ENCODE measurements at places on chromosomes 4 and X.

DNA sequence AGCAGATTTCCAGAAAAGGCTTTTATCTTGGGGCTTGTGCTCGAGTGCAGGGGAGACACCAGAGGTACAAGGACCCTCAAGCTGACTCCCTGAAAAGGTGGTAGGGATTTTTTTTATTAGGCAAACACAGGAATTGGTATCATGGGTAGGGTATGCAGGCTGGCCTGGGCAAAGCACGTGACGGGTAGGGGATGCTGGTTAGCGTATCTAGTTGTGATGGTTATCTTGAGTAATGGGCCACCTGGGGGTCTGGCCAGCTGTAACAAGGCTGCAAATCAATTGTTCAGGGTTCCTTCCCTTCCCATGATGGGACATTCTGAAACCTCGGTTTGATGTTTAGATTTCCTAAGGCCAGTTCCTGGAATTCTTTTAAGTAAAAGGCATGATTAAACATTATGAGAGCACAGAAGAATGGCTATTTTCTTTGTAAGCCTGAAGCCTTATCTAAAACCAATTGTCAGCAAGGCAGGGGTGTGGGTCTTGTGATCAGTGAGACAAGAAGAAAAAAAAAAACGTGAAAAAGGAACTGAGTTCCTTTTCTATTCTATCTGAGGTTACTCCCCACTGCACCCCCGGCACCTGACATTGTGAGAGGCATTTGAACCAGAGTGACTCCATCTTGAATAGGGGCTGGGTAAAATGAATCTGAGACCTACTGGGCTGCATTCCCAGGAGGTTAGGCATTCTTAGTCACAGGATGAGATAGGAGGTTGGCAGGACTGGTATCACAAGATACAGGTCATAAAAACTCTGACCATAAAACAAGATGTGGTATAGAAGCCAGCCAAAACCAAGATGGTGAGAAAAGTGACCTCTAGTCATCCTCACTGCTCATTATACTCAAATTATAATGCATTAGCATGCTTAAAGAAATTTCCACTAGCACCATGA, 64.2 kb upstream of the S100G start:
- no peak for DNase-seq

DNA sequence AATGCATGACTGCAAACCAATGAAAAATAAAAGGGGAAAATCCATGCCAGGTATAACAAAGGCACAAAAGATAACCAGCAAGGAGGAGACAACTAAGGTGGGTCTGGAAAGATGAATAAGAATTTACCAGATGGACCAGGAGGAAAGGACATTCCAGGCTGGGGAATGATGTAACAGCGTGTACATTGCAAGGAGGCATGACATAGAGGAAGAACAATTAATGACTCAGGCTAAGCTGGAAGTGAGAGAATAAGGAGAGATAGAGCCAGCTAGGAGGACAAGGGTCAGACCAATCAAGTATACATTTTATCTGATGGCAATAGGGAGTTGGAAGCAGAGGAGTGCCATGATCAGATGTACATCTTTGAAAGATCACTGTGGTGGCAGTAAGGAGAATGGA, 57.0 kb downstream of the MTMR8 start:
- no peak for DNase-seq

GRCh38 chr4:45284400-45285085, 558.2 kb upstream of the GNPDA2 start:
- DNase-seq, result no peak

- no peak for DNase-seq
These were observed 88.5 kb upstream of the NOCT start for GRCh38 chr4:138927072-138927471.

DNA sequence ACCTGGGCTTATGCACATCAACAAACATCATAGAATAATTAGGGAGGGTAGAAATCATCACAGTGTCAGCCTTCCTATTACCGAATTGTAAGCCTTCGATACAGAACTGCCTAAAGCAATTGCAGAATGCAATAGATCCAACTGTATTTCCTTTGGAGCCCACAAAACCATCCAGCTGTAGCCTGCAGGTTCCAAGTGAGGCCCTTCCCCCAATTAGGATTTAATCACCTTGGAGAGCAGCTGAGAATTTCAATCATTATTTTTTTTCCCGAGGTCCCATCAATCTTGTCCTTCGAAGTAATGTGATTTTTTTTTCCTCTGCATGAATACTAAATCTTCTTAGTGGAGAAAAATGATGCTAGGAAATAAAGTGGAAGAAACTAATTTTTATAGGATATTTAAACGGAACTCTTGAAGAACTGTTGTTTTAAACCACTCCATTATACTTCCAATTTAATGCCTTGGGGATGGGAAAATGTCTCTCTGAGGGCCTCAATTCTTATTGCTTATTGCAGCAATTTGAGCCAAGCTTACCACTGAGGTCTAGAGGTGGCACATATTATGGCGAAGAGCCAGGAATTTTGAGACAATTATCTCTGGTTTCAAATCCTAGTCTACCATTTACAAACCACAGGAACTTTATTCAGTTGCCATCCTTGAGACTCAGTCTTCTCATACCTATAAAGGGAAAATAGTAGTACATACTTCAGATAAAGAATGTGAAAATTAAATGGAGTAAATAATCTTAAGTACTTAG, 953.4 kb upstream of the IGFBP7 start:
- DNase-seq, result no peak

DNA sequence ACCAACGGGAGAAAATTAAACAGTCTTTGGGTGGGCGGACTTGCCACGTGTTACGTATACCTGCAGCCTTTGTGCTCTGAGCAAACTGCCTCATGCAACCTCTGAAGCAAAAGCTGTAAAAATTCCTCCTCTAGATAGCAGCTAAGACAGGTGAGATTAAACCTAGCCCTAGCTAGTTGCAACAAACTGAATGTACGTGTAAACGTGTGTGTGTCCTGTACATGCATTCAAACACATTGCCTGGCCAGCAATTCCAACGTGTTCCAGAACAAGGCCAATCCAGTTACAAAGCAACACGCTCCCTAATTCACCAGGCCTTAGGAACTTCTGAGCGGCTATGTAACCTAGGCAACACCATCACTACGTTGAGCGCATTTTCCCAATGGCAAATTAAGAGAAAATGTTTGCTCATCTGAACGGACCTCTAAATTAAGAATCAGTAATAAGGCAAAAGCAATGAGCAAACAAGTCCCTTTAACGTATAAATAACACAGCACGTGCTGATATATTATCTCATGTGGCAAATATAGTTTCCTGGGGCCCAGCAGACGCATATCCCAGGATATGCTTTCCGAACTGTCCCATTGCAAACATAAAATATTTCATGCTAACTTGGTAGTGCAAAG, 792 bp downstream of the PPID start:
- DNase-seq, result no peak

- DNase-seq, result no peak
These were observed 333.9 kb downstream of the ARHGAP24 start for GRCh38 chr4:85808864-85809263.

DNA sequence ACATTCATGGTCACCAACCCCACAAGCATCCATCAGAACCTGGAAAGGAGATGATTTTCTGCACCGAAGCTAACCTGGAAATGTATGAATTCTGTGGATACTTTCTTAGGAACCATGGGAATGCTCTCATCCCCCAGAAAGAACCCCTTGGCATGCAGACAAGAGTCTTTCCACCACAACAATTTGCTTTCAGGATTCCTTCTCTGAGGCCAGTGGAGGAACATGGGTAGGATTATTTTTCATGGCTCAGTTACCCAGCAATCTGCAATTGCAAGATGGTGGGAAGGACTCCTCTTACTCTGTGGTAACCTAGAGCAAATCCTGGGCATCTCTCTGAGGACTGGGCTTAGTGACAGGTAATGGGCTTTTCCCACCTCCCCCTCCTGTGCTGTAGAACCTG, 131.9 kb upstream of the MSX1 start:
- no peak for DNase-seq

DNA sequence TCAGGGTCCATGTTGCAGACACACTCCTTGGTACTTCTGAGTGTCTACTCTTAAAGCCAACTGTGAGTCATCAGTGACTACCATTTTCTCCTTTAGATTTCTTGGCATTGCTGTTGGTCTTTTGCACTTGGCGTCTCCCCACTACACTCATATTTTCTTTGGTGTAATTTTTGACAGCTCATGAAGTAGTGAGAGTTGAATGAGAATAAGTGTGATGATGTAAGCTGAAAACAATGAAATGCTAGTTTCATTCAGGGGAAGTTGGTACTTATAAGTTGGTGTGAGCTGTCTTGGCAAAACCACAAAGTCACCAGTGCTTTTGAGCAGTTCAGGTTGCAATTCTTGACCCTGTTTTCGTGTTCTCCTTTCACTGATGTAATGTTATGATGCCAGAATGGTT, 142.9 kb upstream of the ARX start:
- DNase-seq, result no peak

GRCh38 chrX:23731951-23732350, 11.1 kb downstream of the ACOT9 start:
- no peak for DNase-seq

- DNase-seq, result no peak
These were observed 116.6 kb downstream of the PAPSS1 start for GRCh38 chr4:107603430-107603829.

DNA sequence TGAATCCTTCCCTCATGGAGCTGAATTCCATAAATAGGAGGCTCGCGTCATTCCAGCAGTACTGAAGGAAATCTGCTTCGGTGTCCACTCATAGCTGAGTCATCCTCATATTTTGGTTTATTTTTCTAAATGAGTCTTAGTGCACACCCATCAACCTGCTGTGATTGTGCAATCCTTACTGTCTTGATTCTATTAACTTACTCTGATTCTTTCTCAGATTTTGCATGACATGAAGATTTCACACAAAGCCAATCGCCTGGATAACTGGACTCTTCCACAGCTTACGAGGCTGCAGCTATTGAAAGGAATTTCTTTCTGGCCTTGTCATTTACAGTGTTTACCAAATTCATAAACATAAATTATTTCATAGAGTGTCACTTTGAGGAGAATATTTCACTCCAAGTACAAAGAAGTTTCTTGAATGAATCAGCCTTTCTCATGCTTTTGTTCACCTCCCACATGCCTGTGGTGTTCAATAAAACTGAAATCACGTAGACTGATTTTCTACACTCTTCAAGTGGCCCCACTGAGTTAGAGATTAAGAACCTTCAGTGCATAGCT, 207.6 kb upstream of the SLITRK2 start:
- DNase-seq, result no peak

DNA sequence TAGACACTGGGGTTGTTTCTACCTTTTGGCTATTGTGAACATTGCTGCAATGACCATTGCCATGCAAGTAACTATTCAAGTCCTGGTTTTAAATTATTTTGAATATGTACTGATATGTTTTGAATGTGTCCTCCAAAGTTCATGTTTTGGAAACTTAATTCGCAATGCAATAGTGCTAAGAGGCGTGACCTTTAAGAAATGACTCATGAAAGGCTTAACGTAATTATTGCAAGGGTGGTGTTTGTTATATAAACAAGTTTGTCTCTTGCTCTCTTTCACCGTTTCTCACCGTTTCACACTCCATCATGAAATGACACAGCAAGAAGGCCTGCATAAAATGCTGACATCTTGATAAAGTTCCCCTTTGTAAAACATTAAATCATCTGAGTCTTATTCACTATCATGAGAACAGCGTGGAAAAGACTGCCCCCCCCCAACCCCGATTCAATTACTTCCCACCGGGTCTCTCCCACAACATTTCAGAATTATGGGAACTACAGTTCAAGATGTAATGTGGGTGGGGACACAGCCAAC, 506.9 kb upstream of the FAM47C start:
- no peak for DNase-seq

DNA sequence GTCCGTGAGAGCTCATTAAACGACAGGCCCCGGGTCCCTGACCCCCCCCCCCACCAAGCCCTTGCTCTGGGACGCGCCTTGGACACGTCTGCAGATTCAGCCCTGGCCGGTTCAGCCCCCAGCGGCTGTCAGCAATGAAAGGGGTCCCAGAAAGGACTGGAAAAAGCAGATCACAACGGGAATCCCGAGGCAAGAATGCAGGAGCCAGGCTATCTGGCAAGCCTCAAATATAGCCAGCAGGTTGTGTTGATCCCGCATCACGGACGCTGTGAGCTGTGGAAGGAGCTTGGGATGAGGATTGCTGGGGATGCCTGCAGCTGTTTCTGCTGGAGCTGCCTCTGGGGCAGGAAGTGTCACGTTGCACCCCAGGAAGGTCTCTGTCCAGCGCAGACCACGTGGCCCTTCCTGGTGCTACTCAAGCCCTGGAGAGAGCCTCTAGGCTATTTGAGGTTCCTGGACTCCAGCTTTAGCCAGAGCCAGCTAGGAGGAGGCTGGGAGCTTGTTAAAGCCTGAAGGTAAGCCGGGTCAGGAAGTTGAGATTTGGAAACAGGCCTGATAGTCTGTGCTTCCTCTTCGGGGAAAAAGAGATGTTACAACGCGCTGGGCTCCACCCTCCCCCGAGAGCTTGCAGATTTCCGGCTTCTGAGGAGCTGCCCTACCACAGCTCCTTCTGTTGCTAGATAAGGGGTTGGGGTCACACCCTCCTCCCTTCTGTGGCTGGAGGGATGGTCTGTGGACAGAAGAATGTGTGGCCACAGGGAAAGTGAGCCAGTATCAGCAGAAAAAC, 19.3 kb upstream of the CSF2RA start:
- no peak for DNase-seq

- no peak for DNase-seq
These were observed 8.8 kb downstream of the LARP7 start for GRCh38 chr4:112645541-112646329.

DNA sequence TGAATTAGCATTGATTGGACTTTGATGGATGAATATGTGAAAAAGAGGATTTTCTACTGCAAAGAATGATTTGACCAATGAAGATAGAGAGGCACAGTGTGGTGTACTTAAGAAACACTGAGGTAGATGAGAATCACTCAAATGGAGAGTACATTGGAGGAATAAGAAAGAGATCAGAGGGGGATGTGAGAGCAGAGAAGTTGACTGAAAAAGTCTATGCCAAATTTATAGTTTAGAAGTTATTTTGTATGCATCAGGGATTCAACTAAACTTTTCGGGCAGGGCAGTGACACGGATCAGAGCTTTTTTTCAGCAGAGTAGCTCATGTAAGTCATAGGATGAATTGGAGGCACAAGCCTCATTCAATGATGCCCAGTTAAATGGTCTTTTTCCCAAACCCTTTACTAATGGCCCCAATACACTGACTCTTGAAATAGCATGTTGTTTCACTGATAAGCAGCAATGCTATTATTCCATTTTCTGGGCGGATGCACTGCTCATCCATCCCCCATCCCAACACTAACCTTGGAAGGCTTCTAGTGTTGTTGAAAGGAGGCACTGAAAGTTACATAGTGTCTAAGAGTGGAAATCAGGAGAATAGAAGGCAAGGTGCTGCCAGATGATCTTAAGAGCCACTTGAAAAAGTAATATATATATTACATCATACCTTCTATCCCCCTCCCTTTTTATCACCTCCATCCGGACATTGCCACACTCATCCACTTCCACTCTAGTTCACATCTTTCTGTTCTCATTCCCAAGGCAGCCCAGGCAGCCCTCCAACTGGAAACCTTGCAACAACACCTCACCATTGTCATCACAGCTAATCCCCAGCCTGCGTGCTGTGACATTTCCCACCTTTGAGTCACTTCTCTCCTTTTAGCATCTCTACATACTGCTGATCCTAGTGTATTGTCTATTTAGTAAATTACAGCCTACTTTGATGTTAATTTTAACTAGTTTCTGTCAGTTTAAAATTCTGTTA, 46.1 kb downstream of the ARHGAP24 start:
- no peak for DNase-seq

- no peak for DNase-seq
These were observed 6.8 kb upstream of the ANOS1 start for GRCh38 chrX:8738588-8739189.

GRCh38 chrX:18203631-18204030, 17.1 kb downstream of the BEND2 start:
- DNase-seq, result no peak

All from stimulated activated CD4-positive, alpha-beta T cell treated with anti-CD3 and anti-CD28 coated beads, Interleukin-1b, Interleukin-23, amount 100 ng/mL, for 1 hour (primary cell).